ENCODE measurements at places on chromosomes 11 and 22. TPM values are rescaled to one million over a fixed set of nuclear protein-coding genes. Genes with fewer than 3 reads are reported as not detected.

DNA sequence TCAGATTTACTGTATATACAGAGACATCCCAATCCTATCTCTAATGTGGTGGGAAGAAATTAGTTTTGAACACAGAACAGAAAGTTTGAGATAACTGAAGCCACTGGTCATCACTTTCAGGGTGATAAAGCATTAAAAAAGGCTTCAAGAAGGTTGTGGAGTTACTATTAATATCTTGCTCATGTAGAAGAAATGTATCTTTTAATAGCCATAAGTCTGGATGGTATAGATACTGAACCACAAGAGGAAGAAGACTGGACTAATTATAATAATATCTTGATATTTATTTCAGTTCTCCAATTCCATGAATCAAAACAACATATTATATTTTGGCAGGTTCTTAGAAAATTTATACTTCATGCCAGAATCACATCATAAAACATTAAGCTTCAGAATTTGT lies 137.1 kb downstream of the TMEM135 start:
- DNase-seq, result no peak

GRCh38 chr11:115910379-115910778 lies 406.2 kb upstream of the CADM1 start:
- no peak for DNase-seq

- no peak for DNase-seq
Measured at GRCh38 chr11:122634501-122634900, 21.0 kb upstream of the UBASH3B start.

DNA sequence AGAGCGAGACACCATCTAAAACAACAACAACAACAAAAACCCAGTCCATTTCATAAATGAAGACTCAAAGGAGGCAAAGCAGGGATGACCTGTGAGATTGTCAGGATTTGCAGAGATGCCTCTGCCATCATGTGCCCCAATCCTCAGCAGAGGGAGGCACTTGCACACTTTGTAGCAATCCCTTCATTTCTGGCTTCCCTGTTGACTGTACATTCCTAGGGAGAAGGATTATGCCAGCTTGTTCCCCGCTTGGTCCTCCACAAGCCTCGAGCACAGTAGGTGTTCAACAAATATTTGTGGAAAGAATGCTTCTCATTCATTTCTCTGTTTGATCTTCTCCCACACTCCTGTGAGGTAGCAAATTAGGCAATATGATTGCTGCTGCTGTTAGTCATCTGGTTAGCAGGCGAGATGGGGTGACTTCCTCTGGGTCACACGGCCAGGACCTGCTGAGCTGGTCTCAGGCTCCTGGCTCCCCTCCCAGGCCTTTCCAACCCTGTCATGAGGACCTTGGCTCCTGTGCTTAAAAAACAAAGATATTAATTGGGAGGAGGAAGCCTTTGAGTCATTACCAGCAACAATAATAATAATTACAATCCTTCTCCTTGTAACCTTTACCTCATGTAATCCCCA lies 34.1 kb downstream of the LIF start:
- peak; percentile 91 for DNase-seq

DNA sequence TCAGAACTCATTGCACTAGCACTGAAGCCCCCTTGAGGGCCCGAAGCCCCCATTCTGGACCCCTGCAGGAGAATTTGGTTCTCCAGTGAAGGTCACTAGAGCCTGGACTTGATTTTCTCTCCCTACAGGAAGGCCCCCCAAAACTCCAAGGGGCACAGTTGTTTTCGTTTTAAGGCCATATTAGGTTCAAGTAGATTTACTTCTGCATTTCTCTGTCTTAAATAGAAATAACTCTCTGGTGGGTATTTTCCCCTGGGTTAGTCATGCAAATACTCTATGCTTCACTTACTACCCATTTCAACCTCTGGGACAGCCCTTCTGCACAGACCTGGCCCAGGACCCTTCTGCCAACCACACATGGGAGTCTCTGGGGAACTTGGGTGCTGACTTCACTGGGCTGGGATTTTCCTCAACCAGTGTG lies 41.6 kb downstream of the WEE1 start:
- DNase-seq, result peak; percentile 5

GRCh38 chr11:113497066-113497910 lies 22.1 kb upstream of the DRD2 start:
- no peak for DNase-seq

The GPR83 gene
- 0.12 TPM for total RNA-seq

GRCh38 chr22:37442537-37442936 lies 15.3 kb upstream of the ELFN2 start:
- DNase-seq, result no peak

- DNase-seq, result no peak
Measured at GRCh38 chr11:18457450-18457849, 1.8 kb downstream of the LDHAL6A start.

The KLHL35 gene
- total RNA-seq, result 3.4 TPM

The SHANK3 gene
- total RNA-seq, result 59.9 TPM

GRCh38 chr11:3093281-3094191 lies 36.3 kb upstream of the CARS1 start:
- DNase-seq, result peak; percentile 55

DNA sequence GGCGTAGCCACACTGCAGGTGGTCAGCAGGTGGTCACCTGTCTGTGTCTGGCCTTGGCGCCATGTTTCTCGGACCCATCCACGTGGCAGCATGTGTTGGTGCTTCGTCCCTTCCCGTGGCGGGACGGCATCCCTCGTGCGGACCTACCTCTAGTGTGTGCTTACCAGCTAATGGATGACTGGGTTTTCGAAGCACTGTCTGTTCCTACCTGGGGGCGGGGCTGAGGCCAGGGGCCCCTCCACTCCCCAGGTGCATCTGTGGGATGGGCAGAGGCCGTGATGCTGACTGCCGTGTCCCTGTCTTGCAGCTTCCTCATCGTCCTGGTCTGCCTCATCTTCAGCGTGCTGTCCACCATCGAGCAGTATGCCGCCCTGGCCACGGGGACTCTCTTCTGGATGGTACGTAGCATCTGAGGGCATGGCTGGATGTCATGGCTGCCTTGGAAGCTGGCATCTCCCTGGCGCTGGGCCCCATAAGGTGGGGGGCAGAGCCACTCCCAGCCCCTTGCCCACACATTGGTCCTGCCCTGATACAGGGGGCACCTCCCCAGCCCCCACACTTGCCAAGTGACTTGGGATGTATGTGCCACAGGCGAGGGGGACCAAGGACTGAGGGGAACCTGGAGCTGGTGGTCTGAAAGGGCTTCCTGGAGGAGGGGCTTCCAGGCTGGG lies 82.9 kb downstream of the KCNQ1 start:
- DNase-seq, result peak; percentile 56

DNA sequence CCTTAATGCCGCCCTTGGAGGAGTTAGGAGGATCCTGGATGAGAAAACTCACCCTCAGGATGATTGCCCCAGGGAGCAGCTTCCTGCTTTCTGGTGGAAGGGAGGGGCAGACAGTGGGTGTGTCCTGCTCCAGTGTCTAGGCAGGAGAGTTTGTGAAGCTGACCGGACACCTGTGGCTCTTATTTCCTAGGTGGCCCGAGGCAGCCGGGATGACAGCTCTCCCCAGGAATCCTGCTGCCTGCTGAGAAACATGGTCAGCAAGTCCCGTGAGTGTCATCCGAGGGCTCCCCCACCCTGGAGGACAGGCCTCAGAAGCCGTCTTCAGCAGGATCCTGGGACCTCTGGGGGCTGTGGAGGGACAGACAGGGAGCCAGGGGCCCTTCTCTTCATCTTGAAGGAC lies 50.4 kb downstream of the ST3GAL4 start:
- DNase-seq, result no peak

The F2 gene
- not detected for total RNA-seq

GRCh38 chr22:30705710-30706651 lies 11.3 kb downstream of the OSBP2 start:
- DNase-seq, result no peak

The GGTLC3 gene
- total RNA-seq, result 13.1 TPM

DNA sequence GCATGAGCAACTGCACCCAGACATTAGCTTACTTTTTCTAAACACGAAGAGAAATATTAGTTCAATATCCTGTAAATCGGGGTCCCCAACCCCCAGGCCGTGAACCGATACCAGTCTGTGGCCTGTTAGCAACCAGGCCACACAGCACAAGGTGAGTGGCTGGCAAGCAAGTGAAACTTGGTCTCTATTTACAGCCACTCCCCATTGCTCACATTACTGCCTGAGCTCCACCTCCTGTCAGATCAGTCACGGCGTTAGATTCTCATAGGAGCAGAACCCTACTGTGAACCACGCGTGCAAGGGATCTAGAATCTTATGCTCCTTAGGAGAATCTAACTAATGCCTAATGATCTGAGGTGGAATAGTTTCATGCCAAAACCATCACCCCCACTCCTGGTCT lies 27.8 kb upstream of the DEPDC7 start:
- no peak for DNase-seq

DNA sequence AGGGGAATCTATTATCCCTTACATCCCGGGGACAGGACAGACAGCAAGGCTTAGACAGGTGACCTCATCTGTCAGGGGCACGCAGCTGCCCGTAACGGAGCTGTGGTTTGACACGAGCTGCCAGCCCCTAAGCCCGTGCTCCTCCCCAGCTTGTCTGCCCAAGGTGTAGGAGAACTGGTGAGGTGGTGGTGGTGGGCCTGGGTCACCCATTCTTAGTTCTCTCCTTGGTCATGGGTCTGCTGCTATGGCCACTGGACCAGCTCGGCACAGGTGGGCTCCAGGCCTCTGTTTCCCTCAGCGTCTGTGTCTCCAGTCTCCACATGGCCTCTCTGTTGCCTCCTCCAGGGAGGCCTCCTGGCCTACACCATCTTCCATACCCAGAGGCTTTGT lies 5.4 kb downstream of the PARVG start:
- peak; percentile 46 for DNase-seq

DNA sequence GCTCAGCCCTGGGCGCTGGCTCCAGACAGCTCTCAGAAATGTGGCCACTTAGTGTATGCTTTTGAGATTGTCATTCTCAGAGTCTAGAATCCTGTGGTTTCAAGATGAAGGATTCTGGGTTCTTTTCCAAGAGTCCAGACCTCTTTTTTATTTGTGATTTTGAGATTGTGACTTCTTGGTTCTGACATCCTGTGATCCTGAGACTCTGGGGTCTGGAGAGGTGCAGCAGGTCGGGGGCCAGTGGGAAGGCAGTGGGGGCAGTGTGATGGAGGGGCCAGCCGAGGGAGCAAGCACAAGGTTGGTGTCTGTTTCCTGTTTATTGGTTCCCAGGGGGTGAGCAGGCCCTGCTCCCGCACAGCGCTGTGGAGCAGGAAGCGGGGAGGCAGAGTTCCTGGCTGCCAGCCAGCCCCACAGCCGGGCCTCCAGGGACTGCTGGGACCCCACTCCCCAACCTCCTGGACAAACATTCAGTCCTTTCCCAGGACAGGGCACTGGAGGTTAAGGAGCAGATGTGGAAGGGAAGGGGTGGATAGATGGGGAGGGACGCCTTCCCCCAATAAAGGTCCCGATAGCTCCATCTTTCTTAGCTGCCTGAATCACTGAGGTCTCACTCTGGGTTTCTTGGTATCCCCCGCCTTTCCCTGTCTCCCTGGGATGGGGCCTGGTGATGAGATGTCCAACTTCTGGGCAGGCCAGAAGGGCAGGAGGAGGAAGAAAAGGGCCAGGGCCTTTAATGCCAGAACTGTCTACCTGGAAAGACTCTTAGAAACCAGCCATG lies 13.7 kb downstream of the ARHGEF17 start:
- DNase-seq, result peak; percentile 75

DNA sequence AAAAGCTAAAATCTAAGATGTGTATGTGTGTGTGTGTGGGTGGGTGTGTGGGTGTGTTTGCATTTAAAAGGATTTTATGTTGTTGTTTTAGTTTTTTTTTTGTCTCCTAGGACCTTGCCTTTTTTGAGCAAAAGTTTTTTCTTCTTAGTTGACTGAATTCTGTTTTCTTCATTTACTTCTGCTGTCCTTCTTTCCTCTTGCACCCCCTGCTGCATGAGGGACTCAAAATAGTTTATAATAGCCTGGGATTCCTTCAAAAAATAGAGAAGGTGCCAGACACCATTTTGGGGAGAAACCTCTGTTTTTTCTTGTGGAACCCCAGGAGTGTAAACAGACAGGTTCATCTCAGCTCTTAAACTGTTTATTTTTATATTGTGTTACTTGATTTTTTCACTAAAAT lies 817.7 kb downstream of the TBC1D22A start:
- DNase-seq, result no peak

All from upper lobe of right lung (tissue), 1 donor.